SJSA1 (cell line): ENCODE measurements at places on chromosomes 12 and 14. TPM values are rescaled to one million over a fixed set of nuclear protein-coding genes. Genes with fewer than 3 reads are reported as not detected.

DNA sequence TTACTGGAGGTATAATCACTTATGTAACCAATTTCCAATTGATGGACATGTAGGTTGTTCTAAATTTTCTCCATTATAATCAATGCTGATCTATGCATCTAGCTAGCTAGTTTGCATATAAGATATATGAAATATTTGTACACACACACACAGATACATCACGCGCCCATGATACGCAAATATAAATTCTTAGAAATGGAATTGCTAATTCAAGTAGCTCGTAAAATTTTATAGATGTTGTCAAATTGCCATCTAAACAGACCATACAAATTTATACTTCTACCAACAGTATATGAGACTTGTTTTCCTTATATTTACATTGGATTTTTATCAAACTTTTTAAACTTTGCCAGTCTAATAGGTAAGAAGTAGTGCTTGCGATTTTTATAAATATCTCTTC lies 29.1 kb upstream of the TRIM9 start:
- no peak for DNase-seq

DNA sequence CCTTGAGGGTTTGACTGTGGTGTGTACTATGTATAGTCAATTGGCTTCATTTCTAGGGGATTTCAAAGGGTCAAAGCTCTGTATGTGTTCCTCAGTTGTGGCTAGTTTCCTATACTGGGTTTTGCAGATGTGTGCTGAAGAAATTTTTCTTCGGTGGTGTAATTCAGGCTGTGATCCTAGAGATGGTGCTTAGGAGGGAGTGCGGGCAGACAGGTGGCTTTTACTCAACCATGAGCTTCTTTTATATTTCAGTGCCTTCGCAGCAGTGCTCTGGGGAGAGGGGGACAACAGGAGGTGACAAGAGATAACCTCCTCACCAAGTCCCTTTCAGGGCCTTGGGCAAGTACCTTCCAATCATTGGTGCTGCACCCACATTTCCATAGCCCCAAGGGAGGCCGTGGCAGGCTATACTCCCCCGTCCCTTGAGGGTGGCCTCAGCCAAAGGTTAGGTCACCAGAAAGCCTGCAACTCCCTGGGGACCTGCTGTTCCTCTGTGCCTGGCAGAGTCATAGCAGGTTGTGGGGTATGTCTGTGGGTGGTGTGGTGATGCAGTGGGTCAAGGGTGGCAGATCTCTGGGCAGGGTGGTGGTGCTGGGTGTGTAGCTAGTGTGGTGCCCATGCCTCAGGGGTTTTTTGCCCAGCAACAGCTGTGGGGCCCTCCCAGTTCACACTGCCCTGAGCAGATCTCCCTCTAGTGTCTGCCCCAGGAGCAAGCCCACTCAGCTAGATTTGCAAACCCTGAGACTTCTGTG lies 37.0 kb upstream of the TMX1 start:
- no peak for DNase-seq

DNA sequence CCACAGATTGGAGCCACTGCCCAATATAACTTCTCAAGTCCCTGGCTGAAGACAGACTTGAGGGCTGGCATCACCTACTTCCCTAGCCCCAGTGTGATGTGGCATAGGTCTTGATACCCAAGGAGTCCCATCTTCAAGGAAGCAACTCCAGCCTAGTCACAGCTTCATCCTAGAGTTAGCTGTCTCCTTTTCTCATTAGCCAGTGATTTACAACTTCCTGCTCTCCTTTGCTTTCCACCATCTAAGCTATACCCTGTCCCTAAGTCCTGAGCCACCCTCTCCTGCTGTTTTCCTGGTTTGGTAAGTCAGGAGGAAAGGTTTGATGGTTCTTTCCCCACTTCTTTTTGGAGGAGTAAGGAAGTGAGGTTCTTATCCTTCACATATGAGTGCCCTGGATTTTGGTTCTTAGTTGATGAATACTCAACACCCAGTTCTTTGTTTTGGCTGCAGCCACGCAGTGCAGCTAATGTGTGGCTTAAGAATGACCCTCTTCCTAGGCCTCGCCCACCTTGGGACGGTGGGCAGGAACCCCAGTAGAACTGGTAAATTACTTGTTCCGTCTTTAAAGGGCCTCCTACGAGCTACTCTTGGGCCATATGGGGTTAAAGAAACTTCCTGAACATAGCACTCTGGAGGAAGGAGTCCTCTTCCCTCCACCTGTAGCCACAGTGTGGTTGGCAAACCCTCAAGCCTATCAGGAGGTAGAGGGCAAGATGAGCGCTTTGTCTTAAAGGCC lies 3.9 kb upstream of the GPX2 start:
- no peak for DNase-seq

TRPV4 gene
- total RNA-seq: 0.16 TPM in 1 of 2 replicates, not detected in the other

DNA sequence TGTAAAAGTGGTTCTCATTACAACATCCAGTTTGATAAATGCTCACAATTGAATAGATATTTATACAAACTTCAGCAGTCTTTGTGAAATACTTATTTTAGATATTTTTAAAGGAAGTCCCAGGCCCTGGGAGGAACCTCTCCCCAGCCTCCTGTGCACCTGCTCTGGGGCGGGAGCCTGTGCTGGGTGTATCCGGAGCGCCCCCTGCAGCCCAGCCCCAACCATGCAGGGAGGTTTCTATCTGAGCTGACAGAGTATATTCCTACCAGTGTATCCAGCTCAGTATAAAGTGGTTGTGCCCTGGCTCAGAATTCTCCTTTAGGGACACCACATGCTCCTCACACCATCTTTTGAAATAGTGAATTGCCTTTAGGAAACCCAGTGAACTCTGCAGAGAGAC lies 851.8 kb downstream of the TMEM121 start:
- no peak for DNase-seq
